Umbilical cord (tissue), 2 donors: ENCODE measurements at places on chromosomes 2 and 18. TPM values are rescaled to one million over a fixed set of nuclear protein-coding genes. Genes with fewer than 3 reads are reported as not detected.

- DNase-seq: peak; percentile 52
Measured at GRCh38 chr2:102397209-102397608, 25.8 kb upstream of the IL18RAP start.

- DNase-seq: no peak
Measured at GRCh38 chr2:128641421-128642080, 322.9 kb upstream of the HS6ST1 start.

GRCh38 chr18:54222922-54223567 is 1.4 kb downstream of the MBD2 start:
- no peak for DNase-seq

DNA sequence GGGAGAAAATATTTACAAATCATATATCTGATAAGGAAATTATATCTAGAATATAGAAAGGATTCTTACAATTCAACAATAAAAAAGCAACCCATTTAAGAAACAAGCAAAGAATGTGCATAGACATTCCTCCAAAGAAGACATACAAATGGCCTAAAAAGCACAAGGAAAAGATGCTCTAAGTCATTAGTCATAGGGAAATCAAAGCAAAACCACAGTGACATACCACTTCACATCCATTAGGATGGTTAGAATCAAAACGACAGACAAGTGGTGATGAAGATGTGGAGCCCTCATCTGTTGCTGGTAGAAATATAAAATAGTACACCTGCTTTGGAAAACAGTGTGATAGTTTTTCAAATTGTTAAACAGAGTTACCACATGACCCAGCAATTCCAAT is 48.2 kb downstream of the MAPRE2 start:
- peak; percentile 28 for DNase-seq

- no peak for DNase-seq
Measured at GRCh38 chr2:216956820-216957493, 97.1 kb upstream of the TNP1 start.

DNA sequence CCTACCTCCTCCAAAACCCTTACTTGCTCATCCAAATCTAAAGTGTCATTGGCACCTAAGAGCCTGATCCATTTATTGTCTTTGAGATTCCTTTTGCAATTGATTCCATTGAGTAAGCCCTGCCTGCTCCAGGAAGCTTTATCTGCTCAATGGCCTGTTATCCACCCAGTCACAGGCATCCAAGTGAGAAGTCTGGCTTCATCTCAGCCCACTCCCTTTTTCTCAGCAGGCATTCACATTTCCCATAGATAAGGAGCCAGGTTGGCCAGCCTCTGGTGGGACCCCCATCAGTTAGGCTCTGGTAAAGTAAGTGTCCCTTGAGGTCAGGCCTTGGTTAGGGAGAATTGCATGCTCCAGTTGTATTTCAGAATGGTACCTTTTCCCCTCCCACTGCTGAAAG is 396.2 kb upstream of the ST6GAL2 start:
- DNase-seq: no peak

DNA sequence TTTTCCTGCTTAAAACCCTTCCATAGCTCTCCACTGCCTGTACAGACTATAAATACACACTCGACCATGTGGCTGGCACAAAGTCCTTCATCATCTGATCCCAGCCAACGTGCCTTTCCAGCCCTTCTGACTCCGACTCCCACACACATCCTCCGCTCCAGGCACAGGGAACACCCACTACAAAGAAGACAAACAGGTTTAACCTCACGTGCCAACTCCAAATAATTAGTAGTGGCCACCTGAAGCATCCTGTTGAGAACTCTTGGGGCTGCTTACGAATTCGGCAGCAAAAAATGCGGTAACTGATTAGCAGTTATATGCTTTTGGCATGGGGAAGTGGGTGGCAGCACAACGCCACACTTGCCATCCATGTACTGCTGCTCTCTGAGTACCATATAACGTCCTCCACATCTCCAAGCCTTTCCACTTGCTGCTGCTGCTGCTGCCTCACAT is 12.1 kb downstream of the SPIRE1 start:
- DNase-seq: peak; percentile 59

DNA sequence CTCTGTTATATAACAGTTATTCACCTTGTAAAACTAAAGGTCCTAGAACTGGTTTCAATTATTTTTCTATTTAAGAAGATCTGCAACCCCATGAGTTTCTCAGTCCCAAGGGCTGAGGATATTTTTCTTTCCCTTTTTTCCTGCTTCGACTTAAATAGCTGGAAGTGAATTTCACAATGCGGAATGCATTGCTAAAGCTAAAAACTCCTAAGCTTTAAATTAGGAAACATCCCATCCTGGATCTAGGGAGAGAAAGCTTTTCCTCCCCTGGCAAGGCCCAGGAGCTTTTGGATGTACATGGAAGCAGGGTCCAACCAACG is 1.4 kb downstream of the RFX8 start:
- peak; percentile 62 for DNase-seq

DNA sequence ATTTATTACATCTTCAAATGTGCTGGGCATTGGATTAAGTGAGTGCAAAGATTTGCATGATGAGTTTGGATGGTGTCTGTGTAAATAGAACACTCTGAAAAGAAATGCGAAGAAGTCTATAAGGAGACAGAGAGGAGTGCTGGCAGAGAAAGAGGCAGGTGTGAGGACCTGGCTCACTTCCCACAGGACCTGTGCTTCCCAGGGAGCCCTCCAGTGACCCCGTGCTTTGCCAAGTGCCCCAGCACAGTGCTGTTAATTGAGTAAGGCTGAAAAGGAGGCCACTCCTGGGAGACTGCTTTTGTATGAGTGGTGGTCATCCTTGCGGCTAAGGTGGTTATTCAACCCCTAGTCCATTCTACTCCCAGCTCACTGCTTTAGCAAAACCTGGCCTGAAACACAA is 230.8 kb downstream of the OSR1 start:
- DNase-seq: no peak

DNA sequence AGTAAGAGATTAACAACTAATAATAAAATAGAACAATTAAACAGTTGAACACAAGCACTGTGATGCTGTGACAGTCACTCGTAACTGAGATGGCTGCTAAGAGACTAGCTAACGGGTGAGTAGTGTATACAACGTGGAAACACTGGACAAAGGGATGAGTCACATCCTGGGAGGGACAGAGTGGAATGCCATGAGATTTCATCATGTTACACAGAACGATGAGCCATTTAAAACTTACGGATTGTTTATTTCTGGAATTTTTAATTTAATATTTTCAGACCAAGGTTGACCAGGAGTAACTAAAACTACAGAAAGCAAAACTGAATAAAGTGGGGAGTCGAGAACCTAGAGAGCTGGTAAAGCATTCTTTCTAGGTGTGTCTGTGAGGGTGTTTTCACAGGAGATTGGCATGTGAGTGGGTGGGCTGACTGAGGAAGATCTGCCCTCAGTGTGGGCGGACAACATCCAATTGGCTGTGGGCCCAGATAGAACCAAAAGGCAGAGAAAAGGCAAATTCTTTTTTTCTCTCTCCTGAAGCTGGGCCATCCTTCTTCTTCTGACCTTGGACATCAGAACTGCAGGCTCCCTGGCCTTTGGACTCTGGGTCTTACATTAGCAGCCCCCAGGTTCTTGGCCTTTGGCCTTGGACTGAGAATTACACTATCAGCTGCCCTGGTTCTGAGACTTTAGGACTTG is 14.6 kb downstream of the TMSB10 start:
- peak; percentile 77 for DNase-seq

Gene WNT10A
- total RNA-seq: 3.6 TPM

Gene PRSS56
- not detected for total RNA-seq

Gene ASAP2
- total RNA-seq: 11.3 TPM

Gene EIF5B
- total RNA-seq: 31.3 TPM

Gene ZNF512
- total RNA-seq: 27.7 TPM

Gene RBM44
- total RNA-seq: 2.4 TPM

Gene ZSWIM2
- total RNA-seq: 0.96 TPM
